ENCODE measurements at places on chromosomes 5 and 9. TPM values are rescaled to one million over a fixed set of nuclear protein-coding genes. Genes with fewer than 3 reads are reported as not detected.

The IRX2 gene
- 0.11 TPM for total RNA-seq

The CDHR2 gene
- not detected for total RNA-seq

The TUBB4B gene
- 473 TPM for total RNA-seq

The TSSK1B gene
- 0.11 TPM for total RNA-seq

The PARP8 gene
- total RNA-seq, result 8.7 TPM

The WHRN gene
- 1.5 TPM for total RNA-seq

The SLC4A9 gene
- total RNA-seq, result not detected

The NEURL1B gene
- total RNA-seq, result 11.4 TPM

The APC gene
- 80.6 TPM for total RNA-seq

The SLC46A2 gene
- total RNA-seq, result not detected

The RAD50 gene
- total RNA-seq, result 42.3 TPM

The RELL2 gene
- total RNA-seq, result 4.9 TPM

The CDH9 gene
- not detected for total RNA-seq

The PCSK1 gene
- total RNA-seq, result 0.89 TPM

The PTPRD gene
- 8.9 TPM for total RNA-seq

The LCN10 gene
- total RNA-seq, result not detected

The PRXL2C gene
- total RNA-seq, result 12.9 TPM

The GRIA1 gene
- total RNA-seq, result 0.44 TPM

The PCDHA7 gene
- total RNA-seq, result 0.87 TPM

The SIL1 gene
- total RNA-seq, result 105 TPM

The BNC2 gene
- 33.9 TPM for total RNA-seq

The MRPL22 gene
- total RNA-seq, result 28.0 TPM

The SLC6A3 gene
- total RNA-seq, result not detected

The NR2F1 gene
- 63.0 TPM for total RNA-seq

Data from uterine smooth muscle cell (primary cell).